Tracheal epithelial cell (primary cell): ENCODE measurements at places on chromosomes 16 and 17. TPM values are rescaled to one million over a fixed set of nuclear protein-coding genes. Genes with fewer than 3 reads are reported as not detected.

The BCAR1 gene
- total RNA-seq, result 33.2 and 48.2 TPM in 2 replicates

The PRKCA gene
- total RNA-seq, result 3.6 and 5.5 TPM in 2 replicates

The CHRNE gene
- total RNA-seq, result 0.24 and 0.64 TPM in 2 replicates

The ZFPM1 gene
- 1.7 and 1.9 TPM in 2 replicates for total RNA-seq

The TNFSF12 gene
- total RNA-seq, result 2.2 and 4.0 TPM in 2 replicates

The CHD9 gene
- 34.0 and 35.6 TPM in 2 replicates for total RNA-seq

The SLC5A10 gene
- under 0.01 TPM in 1 of 2 replicates, not detected in the other for total RNA-seq
